ENCODE measurements at places on chromosomes 5 and 9.

DNA sequence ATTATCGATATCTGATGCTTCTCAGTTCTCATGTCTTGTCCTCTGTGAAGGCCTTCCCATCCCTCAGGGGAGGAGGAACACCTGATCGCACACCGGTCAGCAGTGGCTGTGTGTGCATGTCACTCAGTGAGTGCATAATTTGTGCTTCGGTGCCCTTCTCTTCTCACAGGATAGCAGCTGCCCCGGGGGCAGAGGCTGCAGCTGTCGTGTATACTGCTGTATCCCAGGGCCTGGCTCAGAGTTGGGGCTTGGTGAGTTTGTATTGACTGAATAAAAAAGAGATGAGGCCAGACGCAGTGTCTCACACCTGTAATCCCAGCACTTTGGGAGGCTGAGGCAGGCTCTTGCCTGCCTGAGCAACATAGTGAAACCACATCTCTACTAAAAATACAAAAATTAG is 49.7 kb upstream of the NCS1 start:
- no peak for DNase-seq

DNA sequence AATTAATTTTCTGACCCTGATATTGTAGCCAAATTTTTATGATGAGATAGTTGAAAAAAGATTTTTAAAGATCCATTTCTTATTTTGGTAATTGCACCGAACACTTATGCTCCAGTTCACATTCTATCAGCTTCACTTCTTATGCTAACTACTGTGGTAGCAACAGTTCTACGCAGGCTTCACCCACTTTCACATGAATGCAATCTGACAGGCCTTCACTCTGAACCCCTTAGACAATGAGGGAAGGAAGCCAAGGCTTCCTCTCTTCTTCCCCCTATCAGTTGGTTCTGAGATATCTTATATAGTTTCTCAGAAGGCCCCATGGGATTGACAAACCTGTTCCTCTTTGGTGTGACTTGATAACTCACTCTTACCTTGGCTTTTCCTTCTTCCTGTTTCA is 185.8 kb downstream of the CETN3 start:
- DNase-seq, result no peak

- no peak for DNase-seq
Observed at GRCh38 chr9:100759215-100759614, 181.3 kb downstream of the CAVIN4 start.

GRCh38 chr9:6502399-6502798 is 89.4 kb downstream of the UHRF2 start:
- DNase-seq, result no peak

DNA sequence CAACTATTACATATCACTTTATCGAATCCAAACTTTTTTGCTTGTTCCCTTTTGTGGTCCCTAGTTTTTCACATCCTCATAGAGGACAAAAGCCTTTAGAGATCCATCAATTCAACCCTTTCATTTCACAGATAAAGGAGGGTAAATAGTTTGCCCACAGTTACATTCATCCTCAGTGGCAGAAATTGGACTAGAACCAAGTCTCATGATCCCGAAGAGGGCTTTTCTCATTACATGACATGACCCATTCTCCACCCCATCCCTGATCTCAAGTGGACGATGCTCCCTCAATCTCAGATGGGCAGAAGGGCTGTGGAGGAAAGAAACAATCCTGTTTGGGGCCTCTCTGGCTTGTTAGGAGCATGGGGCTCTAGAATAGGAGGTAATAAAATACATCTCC is 23.1 kb downstream of the TICAM2 start:
- no peak for DNase-seq

DNA sequence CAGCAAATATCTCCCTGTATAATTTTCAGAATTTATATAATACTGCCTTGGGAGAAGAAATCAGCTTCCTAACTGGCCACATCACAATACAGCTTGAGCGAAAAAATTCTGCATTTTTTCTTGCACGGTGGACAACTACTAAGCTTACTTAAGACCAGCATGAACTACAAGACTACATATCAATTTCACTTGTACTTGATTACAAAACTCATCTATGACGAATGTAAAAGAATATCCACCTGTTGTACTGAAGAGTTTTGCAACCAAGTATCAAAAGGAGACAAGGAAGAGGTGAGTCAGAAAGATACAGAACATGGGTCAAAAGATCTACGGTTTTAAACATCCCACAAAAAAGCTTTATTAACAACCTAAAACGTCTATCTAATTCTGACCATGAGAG is 279.4 kb downstream of the BNC2 start:
- no peak for DNase-seq

Measured in CD4-positive, alpha-beta memory T cell (primary cell).